ENCODE measurements at places on chromosomes 5 and 9.
A peak's percentile ranks its signal among the peaks of the same experiment; 100 is the strongest.

GRCh38 chr5:14513266-14513665 is 68.3 kb upstream of the OTULINL start:
- no peak for DNase-seq

GRCh38 chr5:9062873-9063272 is 483.0 kb downstream of the SEMA5A start:
- DNase-seq, result no peak

GRCh38 chr9:97412626-97413385 is 910 bp downstream of the TDRD7 start:
- DNase-seq, result peak; percentile 68

GRCh38 chr9:75889977-75890471 is 449 bp upstream of the PCSK5 start:
- no peak for DNase-seq

GRCh38 chr5:97010606-97011005 is 74.7 kb downstream of the LNPEP start:
- DNase-seq, result no peak

DNA sequence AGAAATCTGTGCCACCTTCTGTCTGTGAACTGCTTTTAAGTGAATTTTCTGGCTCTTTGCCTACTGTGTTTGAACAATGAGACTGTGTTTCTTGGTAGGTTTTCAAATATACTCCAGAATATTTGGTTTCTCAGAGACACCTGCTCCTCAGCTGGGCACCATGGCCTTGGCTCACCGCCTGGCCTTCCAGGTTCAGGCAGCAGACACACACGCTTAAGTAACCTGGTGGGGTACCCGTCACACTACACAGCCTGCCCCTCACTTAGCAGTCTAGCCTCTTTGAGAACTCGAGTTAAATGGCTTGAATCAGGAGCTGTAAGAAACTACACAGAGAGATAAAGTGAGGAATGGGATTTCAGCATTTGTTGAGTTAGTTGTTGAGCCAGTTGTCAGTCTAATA is 530.5 kb downstream of the MTRR start:
- no peak for DNase-seq

DNA sequence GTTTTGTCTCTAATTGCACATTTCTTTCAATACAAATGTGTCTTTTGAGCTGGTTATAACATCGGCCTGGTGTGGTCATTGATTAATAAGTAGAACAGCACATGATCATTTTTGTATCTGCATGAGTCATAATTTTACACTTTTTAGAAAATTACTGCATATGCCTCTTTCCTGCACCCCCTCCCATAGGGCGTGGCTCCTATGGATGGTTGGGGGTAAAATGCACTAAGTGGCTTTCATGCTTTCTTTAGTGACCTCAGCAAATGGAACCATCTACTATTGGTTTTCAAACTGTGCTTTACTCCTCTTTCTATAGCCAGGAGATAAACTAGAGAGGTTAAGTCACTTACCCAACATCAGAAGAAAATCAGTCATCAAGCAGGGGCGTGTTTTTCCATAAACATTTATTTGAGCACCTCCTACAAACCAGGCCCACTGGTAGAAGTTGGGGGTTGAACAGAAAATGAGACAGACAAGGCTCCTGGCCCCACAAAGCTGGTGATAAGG is 3.8 kb downstream of the ANXA6 start:
- no peak for DNase-seq

- no peak for DNase-seq
Observed at GRCh38 chr9:26727471-26727870, 165.1 kb downstream of the CAAP1 start.

GRCh38 chr5:159017786-159018185 is 81.9 kb downstream of the EBF1 start:
- peak; percentile 74 for DNase-seq
